Naive B cell (primary cell): ENCODE measurements at places on chromosomes 4 and X.

DNA sequence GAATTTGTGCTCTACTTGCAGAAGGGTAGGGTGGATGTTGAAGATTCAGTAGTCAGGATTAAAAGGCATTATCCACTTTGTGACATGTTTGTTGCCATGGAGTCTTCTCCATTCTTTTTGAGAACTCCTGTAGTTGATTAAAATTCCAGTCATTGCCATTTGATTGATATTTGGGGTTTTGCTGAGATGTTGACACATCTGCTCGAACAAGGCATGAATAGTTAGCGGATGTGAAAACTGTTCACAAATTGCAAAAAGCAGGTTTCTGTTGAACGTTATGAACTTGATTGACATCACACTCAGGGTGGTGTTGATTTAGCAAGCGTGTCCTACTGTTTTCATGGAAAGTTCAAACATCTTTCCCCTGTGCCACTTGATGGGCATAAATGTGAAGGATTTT is 16.9 kb downstream of the LIMCH1 start:
- no peak for DNase-seq

DNA sequence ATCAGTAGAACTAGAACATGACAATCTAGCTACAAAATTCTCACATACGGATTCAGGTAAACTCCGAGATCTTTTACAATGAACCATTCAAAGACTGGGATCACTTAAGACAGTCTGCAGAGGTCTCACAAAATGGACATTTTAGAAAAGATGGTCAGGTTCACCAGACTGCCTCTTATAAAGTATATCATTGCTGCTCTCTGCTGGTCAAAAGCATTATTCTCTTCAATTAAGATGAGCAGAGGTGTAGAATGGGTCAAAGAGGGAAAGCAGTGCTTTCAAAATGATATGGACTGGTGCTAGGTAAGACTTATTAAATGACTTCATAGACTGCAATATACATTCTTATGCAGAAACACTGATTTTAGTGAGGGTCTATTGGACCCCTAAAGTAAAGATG is 434.7 kb downstream of the PACRGL start:
- no peak for DNase-seq

- DNase-seq, result no peak
Observed at GRCh38 chr4:16231570-16232245, 5.4 kb upstream of the TAPT1 start.

DNA sequence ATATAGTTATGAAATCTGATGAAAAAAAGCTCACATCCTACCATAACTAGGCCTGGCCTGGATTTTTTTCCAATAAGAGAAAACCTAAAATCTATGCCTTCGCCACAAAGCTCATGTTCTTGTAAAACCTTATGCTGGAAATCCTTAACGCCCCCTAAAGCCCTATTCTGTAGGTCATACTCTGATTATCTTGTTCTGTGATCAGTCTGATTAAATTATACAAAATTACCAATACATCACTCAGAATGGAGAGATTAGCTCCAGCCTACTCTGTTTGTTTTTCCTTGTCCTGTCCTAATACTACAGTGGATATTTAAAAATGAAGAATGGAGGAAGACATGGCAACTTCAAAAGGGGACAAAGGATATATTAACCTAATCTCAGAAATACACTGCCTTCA is 7.2 kb downstream of the ZNF827 start:
- no peak for DNase-seq

DNA sequence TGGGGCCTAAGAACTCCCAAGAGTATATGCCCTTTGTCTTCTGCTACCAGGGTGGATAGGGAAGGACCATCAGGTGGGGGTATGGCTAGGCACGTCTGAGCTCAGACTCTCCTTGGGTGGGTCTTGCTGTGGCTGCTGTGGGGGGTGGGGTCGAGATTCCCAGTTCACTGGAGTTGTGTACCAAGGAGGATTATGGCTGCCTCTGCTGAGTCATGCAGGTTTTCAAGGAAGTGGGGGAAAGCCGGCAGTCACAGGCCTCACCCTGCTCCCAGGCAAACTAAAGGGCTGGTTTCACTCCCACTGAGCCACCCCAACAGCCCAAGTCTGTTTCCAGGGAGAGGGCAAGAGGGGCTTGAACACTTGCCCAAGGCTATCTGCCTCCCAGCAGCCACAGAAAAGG is 249.7 kb downstream of the NR3C2 start:
- no peak for DNase-seq

- DNase-seq, result no peak
Observed at GRCh38 chrX:11080741-11081305, 30.3 kb upstream of the HCCS start.
